H4 (cell line): ENCODE measurements at places on chromosomes 13 and 19.

GRCh38 chr13:42970824-42971690, 21.0 kb downstream of the EPSTI1 start:
- DNase-seq: peak; percentile 36

DNA sequence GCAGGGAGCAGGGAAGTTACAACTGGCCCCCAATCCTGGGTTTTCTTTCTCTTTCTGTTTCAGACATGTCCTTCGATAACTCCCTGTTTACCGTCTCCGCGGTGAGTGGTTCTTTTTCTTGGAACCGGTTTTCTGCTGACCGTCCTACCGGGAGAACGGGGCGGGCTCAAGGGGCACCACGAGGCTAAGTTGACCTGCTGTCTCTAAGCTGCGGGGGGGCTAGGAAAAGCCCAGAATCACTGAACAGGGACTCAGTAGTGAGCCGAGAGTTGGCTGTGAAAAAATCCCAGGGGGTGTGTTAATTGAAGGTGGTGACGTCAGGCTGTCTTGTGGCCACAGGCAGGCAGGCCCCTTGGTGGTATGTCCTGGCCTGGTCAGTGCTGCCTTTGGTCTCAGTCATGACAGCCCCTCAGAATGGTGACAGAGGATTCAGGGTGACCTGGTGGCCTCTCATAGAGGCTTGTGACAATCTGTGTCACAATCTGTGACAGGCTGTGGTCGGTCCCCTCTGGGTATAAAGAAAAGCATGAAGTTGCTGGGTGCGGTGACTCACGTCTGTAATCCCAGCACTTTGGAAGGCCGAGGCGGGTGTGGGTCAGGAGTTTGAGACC, 8.1 kb upstream of the CARM1 start:
- DNase-seq: peak; percentile 60

DNA sequence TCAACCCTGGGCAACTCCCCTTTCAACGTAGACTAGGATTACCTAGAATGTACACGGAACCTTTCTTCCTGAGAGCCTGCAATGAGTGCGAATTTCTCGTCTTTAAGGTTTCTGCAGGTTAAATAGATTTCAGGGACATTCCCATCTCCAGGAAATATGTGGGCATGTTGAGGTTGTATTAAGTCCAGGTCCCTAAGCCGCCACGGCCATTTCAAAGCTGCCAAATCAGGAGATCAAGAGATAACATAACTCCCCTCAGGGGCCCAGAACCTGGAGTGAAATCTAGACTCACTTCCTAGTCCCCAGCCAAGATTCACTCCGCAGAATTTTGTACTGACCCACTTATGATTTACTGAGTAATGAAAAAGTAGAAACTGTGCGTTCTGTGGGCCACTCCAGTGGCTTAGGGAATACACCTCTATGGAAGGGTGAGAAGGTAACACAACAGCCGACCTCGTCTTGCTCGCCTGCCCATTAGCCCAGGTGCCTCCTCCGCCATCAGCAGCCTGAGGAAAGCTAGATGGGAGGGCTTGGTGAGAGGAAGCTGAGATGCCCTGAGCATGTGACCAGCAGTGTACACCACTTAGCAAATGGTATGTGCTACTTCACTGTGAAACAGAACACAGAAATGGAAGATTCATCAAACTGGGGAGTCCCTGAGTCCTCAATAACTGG, 98.5 kb upstream of the SOX1 start:
- no peak for DNase-seq

- no peak for DNase-seq
Measured at GRCh38 chr13:79722885-79723445, 242.0 kb downstream of the NDFIP2 start.

DNA sequence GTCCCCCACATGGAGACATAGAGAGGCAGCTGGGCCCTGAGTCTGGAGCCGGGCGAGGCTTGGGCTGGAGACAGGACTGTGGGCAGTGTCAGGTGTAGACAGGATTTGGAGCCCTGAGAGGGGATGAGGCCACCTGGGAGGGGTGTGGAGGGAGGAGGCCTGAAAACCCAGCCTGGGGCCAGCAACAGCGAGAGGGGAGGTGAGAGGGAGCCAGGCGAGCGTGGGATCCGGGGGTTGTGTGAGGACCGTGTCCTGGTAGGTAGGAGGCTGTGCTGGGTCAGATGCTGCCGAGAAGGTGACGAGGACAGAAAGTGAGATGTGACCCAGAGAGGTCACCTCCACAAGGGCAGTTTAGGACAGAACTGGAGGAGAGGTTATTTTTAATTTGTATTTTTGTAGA, 7.4 kb downstream of the MPND start:
- no peak for DNase-seq

DNA sequence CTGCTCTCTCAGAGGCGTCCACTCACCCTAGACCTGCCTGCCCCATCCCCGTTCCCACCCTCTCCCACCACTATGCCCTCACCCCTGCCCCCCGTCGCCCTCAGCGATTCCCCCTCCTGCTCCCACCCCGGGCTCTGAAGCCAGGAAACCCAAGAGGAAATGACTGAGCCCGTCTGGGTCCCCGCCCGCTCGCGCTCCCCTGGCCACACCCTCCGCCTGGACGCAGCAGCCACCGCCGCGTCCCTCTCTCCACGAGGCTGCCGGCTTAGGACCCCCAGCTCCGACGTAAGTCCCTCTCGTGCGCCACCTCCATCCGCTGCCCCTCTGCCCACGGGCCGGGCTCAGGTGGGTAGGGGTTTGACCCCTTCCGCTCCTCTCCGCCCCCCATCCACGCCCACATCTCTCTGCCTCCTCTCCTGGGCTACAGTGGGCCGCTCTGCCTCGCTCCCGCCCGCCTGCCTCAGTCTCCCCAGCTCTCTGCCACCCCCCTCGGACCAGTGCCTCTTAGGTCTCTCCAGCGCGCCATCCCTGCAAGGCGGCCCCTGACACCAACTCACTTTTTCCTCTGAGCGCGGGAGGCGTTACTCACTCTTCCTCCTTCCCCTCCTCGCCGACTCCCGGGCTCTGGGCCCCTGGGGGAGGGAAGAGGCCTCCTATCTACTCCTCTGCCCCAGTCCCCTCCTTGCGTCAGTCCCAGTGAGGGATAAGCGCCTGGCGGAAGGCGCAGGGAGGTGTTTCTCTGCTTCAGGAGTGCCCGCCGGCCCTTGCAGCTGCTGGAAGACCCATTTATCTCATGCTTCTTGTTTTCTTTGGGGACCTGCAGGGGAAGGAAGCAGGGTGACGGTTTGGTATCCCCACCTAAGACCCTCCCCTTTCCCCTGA, at the start of gene FXYD5:
TSS of gene FXYD5 (plus strand) at position 211 of the 882 bp plus-strand sequence. CDS start 816 bp downstream, outside the sequence.
- peak; percentile 75 for DNase-seq

DNA sequence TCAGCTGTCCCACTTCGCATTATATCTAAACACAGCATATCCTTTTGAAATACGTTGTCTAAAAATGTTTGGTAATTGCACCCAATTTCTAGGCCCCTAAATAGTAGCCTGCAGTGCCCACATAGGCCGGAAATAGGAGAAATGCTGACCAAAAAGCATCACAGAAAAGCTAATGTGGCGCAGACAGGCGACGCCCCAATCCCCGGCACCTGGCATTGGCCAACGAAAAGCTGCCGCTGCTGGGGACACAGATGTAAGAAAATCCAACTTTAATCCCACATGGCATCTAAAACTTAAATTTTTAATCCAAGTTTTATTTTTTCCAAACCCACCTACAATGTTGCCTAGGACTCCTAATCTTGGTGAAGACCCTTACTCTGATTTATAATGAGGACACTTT, 4.0 kb downstream of the SAFB2 start:
- no peak for DNase-seq

DNA sequence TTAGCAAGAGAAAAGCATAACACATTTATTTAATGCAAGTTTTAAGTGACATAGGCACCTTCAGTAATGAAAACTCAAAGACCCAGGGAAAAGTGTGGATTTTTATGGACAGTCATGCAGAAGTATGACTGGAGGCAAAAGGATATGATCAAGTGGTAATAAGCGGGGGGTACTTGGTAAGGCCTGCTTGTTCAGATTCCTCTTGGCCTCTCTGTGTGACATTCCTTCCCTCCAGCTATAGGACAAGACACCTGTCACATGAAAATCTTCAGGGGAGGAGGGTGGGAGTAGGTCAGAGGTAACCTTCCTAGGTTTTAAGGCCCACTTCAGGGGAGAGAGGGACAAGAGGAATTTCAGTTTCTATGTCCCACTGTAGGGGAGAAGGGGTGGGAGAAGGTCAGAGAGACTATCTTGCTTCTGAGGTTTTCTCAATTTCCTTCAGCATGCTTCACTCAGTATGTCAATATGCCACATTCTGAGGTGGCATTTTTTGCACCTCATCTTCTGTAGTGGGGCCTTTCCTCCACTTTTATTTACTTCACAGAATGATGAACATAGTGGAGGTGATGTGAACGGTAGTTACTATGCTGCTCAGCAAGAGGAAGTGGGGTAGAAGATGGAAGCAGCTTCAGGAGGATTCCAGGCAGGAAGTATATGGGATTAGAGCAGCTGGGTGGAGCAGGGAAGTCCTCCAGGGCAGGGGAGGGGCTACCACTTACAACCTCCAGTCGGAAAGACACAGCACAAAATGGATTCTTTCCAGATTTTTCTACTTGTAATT, 73.2 kb upstream of the RFC3 start:
- DNase-seq: peak; percentile 38

GRCh38 chr13:98874029-98874397, 103.9 kb downstream of the DOCK9 start:
- DNase-seq: no peak

DNA sequence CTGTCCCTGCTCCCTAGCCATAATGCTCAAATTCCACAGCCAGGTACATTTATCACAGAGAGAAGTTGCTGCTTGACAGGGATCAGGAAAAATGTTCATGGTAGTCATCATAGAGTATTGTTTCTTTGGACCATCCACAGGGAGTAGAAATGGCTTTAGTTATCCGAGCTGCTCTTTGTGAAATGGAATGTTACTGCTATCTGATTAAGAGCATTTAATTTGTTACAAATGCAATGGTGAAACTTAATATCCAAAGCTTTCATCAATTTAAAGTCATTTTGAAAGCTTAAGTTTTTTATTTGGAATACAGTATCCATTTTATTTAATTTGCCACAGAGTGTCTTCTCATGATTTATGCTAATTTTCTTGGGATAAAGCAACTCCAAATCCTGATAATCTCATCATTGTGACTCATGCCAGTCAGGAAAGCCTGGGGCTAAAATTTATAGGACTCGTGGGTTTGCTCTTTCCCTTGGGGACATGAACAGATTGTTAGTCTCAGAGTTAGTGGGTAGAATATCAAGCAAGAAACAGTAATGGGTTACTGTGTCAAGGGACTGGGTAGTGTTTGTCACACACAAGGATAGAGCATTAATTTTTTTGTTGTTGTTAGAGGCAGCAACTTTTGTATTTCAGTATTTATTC, 59.8 kb downstream of the SCEL start:
- DNase-seq: no peak

DNA sequence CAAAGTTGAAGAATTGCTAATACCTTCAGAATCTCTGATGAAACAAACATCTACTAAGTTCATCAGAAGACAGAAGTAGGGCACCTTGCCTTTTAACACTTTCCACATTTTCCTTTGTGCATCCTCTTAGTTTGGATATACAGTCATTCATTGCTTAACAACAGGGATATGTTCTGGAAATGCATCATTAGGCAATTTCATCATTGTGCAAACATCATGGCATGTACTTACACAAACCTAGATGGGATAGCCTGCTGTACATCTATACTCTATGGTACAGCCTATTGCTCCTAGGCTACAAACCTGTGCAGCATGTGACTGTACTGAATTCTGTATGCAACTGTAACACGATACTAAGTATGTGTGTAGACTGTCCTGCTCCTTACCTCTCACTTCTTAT, 169.8 kb downstream of the SUCLA2 start:
- no peak for DNase-seq

DNA sequence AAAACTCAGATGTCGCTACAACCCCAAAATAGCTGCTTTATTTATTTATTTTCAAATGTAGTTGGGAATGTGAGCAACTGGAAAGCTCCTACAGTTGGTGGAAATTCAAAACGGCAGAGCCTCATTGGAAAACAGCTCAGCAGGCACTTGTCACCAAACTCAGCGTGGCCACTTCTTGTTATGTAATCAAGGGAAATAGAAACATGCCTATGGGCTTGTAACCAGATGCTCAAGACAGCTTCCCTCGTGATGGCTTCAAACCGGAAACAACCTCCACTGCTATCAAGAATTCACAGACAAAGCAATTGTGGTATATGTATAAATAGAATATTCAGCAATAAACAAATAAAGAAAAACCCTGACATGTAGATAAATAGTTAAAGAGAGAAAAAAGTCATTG, 627.8 kb upstream of the SLC10A2 start:
- DNase-seq: no peak

GRCh38 chr13:51921790-51922740, 60.3 kb downstream of the CCDC70 start:
- DNase-seq: no peak

DNA sequence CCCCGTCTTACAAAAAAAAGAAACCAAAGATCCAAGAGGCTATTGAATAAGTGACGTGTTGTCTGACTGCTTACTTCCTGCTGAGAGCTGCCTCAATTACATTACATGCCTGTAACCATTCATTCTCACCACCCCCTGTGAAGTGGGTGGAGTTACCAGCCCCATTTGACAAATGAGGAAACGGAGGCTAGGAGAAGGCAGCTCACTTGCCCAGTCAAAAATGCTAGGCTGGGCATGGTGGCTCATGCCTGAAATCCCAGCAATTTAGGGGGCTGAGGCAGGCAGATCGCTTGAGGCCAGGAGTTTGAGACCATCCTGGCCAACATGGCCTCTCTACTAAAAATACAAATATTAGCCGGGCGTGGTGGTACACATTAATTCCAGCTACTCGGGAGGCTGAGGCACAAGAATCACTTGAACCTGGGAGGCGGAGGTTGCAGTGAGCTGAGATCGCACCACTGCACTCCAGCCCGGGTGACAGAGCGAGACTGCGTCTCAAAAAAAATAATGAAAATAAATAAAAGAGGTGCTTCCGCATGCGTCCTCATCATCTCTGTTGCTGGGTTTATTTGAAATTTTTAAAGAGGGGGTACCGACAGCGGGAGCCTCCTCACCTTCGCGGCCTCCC, 499 bp downstream of the LSM7 start:
- DNase-seq: no peak

- no peak for DNase-seq
Measured at GRCh38 chr19:29515706-29516357, 10.0 kb upstream of the VSTM2B start.

GRCh38 chr13:79403113-79403512, 2.9 kb downstream of the RBM26 start:
- DNase-seq: no peak

DNA sequence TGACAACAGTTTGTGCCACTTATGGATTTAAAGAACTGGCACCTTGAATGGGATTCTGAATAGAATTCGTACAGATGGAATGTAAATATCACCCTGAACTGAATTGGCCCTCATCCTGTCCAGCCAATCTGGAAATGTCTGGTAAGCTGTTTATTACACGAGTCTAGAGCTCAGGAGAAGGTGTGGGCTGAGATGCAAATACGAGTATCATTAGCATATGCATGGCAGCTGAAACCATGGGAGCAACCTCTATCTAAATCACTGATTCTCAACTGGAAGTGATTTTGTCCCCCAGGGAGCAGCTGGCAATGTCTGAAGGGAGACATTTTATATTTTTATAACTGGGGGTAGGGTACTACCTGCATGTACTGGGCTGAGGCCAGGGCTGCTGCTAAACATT, 15.6 kb upstream of the VWA8 start:
- DNase-seq: no peak

GRCh38 chr19:3476830-3477229, 3.5 kb downstream of the SMIM24 start:
- no peak for DNase-seq
